Amniotic epithelial cell (primary cell): ENCODE measurements at places on chromosomes 7 and 10.

DNA sequence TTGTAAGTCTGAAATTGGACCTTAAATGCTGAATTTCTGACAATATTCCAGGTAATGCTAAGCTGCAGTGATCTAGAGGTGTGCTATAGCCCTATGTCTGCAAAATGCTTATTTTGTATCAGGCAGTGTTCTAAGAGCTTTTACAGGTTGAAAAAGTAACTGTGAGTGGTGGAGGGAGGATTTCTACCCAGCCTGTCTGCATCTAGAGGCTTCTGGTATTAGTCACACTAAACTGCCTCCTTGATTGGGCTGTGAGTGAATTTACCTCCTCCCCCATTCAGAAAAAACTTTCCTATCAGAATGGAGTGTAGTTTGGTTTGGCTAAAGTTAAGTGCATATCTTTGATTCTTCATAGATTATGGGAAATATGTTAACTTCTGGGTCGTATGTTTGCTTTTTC lies 56.8 kb downstream of the BBS9 start:
- DNase-seq: peak; percentile 78

DNA sequence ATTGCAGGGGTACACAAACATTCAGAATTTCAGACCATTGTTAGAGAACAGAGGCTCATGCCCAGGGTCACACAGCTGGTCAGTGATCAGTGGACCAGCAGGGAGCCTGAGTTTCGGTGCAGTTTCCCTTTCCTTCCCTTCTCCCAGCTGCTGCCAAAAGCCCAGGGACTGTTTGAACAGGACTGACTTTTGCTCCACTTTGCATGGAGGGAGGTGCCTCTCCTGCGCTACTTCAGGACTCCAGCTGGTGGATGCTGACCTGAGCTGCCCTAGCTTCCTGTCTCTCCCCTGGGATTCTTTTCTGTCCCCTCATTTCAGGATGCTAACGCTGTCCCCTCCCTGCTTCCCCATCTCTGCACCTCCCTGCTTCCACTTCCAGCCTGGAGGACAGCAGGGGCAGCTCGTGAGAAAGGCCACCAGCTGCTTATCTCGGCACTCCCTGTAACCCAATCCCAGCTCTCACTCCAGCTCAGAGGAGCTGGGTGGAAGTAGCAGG lies 14.5 kb downstream of the SH2D4B start:
- DNase-seq: no peak

DNA sequence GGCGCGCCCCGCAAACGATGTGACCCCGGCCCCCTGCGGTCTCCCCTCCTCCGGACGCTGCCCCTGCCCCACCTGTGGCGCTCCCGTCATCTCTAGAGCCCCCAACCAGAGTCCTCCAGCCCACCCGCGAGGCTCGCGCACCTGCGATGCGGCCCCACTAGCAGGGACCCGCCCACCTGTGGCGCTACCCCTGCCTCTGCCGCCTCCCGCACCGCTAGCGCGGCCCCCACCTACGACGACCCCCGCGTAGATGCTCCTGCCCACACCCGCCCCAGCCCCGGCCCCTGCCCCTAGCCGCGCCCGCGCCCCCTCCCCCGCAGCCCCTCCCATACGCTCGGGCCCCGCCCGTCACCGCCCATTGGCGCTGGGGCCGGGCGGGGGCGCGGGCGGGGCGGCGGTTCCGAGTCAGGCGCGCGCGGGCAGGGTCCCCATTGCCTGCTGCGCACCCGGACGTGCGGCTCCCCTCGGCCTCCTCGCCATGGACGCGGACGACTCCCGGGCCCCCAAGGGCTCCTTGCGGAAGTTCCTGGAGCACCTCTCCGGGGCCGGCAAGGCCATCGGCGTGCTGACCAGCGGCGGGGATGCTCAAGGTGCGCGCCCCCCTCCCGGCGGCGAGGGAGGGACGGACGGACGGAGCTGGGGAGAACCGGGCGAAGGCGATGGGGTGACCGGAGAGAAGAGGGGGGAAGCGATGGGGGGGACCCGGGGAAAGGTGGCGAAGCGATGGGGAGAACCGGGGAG lies at the start of gene PFKP:
Gene PFKP (plus strand): TSS at position 431 of the 741 bp plus-strand sequence. CDS start 48 bp downstream, at position 479.
- DNase-seq: no peak

GRCh38 chr7:112157072-112157471 lies 49.1 kb downstream of the DOCK4 start:
- DNase-seq: peak; percentile 96

- DNase-seq: no peak
Observed at GRCh38 chr10:96719850-96720421, 378 bp downstream of the PIK3AP1 start.

DNA sequence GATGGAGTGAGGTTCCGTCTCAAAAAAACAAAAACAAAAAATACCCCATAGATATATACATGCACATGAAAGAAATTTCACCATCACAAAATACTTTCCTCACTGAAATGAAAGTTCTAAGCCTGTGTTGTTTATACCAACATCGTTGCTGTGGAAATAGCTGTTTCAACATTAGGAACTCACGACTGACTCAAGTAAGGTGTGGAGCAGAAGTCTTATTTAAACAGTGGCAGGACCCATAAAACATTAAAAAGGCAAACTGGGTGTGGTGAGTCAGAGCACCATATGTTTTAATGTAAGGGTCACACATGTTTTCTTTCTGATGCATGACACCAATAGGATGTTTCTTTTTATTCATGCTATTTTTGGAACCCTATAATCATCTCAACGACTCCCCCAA lies 48.3 kb downstream of the BAIAP2L1 start:
- DNase-seq: peak; percentile 91

GRCh38 chr10:58951746-58952145 lies 224.7 kb upstream of the PHYHIPL start:
- no peak for DNase-seq

DNA sequence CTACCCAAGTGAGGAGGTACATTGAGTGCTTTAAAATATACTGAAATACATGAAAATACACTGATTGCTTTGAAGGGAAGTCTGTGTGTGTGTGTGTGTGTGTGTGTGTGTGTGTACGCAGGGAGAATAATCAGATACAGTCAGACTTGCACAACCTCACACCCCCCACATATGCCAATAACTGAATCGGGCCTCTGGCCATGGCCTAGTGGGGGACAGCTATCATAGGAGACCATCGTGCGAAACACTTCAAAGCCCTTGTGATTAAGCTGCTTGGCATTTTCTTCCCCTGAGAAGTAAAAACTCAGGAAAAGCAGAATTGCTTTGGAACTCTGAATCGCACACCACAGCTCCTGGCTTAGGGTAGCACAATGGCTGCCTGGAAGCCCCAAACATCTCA lies 135.1 kb downstream of the C10orf105 start:
- no peak for DNase-seq

DNA sequence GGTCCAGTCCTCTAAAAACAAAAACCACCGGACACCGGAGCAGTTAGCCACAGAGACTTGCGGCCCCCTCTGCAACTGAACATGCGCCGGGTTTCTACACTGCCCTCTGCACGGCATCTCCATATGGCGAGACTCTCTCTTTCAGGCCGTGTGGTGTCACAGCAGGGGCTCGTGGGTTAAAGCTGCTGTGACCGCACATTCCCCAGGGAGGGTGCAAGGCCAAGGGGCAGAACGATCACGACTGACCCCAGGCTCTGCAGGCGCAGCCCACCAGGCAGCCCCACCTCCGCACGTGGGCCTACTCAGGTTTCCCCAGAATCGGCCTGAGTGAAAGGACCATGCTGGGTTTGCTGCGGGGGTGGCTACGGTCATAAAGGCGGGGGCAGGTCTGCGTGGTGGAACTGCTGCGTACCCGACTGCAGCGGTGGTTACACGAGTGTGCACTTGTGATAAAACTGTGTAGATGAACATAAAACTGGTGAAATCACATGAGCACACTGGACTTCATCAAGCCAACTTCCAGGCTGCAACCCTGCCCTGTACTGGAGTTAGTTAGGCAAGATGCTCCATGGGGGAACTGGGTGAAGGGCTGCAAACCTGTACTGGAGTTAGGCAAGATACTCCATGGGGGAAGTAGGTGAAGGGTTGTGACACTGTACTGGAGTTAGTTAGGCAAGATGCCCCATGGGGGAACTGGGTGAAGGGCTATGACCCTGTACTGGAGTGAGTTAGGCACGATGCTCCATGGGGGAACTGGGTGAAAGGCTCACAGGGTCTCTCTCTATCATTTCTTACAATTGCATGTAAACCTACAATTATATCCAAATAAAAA lies 81.4 kb upstream of the PPP2R2D start:
- no peak for DNase-seq

GRCh38 chr10:106158241-106158640 lies 1006.3 kb downstream of the SORCS1 start:
- peak; percentile 48 for DNase-seq

GRCh38 chr10:19417740-19418139 lies 369.1 kb downstream of the MALRD1 start:
- no peak for DNase-seq

DNA sequence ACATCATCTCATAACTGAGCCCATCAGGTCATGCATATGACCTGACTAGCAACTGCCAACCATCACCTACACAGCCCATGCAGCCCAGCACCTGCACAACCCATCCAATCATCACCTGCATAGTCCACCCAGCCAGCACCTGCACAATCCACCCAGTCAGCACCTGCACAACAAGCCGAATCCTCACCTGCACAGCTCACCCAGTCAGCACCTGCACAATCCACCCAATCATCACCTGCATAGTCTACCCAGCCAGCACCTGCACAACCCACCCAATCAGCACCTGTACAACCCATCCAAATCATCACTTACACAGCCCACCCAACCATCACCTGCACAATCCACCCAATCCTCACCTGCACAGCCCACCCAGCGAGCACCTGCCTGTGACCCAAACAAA lies 33.4 kb upstream of the WDFY4 start:
- DNase-seq: no peak

GRCh38 chr7:115037128-115037802 lies 115.4 kb downstream of the MDFIC start:
- DNase-seq: no peak

DNA sequence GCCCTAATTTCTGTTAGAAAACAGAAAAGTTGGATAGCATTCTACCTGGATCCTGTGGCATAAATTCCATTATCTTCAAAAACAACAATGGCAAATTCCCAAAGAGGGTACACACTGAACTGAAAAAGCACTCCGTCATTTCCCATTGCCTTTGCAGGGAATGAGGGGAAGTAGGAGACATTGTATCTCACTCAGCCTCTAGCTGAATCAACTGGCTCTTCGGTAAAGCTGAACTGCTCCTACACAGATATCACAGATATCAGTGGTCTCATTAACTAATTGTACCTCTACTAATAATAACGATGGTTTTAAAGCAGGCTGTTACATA lies 64.2 kb upstream of the PRKAR2B start:
- DNase-seq: no peak

DNA sequence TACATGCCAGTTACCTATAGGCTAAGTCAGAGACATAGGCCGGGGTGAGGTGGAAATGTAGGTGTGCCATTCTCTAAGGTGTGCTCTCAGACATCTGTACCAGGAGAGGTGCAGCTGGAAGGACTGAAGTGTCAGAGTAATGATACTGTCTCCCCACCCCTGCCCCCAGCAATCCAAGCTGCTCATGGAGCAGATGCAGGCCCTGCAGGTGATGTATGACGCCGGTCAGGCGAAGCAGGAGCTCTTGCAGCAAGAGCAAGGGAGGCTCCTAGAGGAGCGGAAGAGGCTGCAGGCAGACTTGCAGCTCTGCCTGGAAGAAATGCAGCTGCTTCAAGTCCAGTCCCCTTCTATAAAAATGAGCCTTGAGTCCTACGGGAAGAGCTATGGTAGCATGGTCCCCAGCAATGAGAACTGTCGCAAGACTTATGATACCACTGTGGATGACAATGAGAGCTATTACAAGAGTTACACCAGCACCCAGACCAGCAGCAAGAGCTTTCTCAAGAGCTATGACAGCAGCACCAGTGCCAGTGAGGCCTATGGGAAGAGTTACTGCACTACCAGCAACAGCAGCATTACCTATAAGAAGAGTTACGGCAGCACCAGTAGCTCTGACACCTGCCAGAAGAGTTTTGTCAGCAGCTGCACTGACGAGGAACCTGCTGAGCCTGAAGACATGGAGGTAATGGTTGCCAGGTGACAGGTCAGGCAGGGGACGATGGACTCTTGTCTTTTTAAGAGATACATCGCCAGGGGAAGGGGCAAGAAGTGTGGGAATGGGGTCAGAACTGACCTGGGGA lies 18.4 kb upstream of the FLNC start:
- no peak for DNase-seq

DNA sequence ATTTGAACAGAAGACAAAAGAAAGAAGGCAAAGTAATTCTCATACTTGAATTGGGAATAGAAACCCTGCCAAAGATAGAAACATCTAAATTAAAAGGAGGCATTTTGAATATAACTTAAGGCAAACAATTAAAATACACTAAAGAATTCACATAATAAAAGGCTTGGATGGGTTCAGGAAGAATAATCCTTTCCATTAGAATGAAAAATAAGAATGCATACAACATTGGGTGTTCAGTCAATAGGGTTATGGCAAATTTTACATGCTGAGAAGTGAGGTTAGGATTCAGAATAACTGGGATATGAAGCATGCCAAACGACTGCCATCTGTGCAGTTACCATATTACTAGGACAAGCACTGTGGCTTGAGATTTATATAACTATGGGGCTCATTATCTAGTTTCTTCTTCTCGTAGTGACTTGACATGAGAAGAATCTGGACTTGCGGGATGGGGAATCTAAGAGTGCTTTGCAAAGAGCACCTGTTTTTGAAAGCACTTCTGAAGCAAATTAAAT lies 326.5 kb downstream of the THSD7A start:
- no peak for DNase-seq

- DNase-seq: no peak
Observed at GRCh38 chr7:37784015-37784414, 64.4 kb upstream of the NME8 start.

DNA sequence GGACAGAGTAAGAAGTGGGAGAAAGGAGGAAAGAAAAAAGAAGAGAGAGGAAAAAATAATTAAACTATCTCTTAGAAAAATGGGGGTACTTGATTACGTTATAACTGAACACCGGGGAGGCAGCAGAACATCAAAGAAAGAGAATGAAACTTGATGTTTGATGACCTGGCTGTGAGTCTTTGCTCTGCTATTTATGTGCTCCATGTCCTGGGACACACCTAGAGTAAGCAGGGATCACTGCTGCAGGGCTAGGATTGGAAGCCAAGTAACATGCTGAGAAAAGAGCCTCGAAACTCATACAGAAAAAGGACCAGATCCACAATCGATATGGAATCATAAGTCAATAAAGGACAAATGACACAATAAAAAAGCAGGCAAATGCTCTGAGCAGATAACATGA lies 56.7 kb upstream of the COL13A1 start:
- DNase-seq: no peak

- DNase-seq: no peak
Observed at GRCh38 chr10:48656914-48657305, 27.8 kb upstream of the WDFY4 start.

GRCh38 chr7:28207486-28208158 lies 27.0 kb upstream of the JAZF1 start:
- DNase-seq: no peak
